ENCODE measurements at places on chromosomes 5 and 9. TPM values are rescaled to one million over a fixed set of nuclear protein-coding genes. Genes with fewer than 3 reads are reported as not detected.
A peak's percentile ranks its signal among the peaks of the same experiment; 100 is the strongest.

Gene IFNA5
- not detected for total RNA-seq

Gene SPINK13
- not detected for total RNA-seq

Gene SLC2A8
- total RNA-seq, result 6.2 TPM

Gene CCDC69
- total RNA-seq, result 47.9 TPM

Gene PAX5
- total RNA-seq, result 0.29 TPM

DNA sequence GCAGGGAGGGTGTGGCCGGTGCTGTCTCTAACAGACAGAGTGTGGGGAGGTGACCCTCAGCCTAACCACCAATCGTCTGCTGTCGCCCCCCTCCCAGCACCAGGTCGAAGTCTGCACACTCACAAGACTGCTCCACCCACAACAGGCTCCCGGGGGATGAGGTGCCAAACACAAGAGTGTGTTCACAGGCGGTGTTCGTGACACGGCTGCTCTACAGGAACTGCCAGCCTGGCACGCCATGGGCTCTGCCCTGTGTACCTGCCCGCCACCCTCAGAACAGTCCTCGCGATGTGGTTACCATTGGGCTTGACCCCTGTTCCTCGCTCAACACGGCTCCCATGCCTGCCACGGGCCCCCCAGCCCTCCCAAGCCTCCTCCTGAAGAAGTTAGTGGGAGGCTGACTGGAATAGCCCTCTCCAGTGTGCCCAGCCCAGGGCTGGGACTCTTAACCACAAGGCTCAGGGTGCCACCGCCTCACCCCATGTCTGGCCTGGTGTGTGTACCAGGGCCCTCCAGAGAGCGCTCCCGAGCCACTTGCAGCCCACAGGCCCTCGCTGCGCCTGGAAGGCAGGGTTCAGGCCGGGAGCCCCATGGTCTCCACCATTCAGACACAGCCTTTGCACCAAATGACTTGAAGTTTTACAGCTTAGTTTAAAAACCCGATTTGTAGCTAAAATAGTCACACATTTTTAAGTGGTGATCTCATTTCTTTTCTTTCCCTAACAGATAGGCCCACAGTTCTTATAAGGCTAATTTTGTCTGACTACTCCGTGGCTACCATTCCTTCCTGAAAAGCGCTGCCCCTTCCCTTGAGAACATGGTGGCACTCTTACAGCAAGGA is 102.5 kb downstream of the CAMSAP1 start:
- H3K27me3 ChIP-seq, result no peaks in the 10 kb centered on the region
- H3K4me3 ChIP-seq, result no peak overlapping the region
- H3K4me1 ChIP-seq, result no peaks in the 10 kb centered on the region
- DNase-seq, result peak; percentile 26
- H3K36me3 ChIP-seq, result no peaks in the 10 kb centered on the region
- no peak overlapping the region for H3K27ac ChIP-seq

GRCh38 chr9:135227641-135228251 is 140.3 kb downstream of the OLFM1 start:
- no peaks in the 10 kb centered on the region for H3K27me3 ChIP-seq
- H3K27ac ChIP-seq, result no peak overlapping the region
- H3K36me3 ChIP-seq, result no peaks in the 10 kb centered on the region
- no peaks in the 10 kb centered on the region for H3K4me1 ChIP-seq
- no peak for DNase-seq

GRCh38 chr5:142544946-142545649 is 140.8 kb downstream of the FGF1 start:
- H3K36me3 ChIP-seq, result no peaks in the 10 kb centered on the region
- H3K4me3 ChIP-seq, result no peak overlapping the region
- H3K4me1 ChIP-seq, result no peaks in the 10 kb centered on the region
- no peak overlapping the region for H3K27ac ChIP-seq
- DNase-seq, result no peak

DNA sequence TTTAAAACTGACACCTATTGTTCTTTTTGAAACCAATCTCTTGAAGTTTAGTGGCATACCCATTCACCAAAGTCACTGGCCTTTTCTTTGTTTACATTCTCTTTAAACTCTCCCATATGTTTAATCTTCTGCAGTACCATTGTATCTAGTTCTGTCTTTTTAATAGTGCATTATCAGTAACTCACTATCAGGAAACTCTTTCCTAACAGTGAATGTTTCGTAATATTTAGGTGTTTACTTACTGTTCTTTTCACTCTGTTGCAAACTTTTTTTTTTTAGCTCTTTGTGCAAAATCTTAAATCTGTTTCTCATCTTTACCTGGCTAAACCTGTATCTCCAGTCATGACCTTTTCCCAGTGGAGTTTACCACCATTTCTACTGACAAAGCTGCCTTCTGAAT is 17.2 kb downstream of the SMAD5 start:
- H3K27me3 ChIP-seq, result no peaks in the 10 kb centered on the region
- no peak overlapping the region for H3K27ac ChIP-seq
- no peak for DNase-seq

DNA sequence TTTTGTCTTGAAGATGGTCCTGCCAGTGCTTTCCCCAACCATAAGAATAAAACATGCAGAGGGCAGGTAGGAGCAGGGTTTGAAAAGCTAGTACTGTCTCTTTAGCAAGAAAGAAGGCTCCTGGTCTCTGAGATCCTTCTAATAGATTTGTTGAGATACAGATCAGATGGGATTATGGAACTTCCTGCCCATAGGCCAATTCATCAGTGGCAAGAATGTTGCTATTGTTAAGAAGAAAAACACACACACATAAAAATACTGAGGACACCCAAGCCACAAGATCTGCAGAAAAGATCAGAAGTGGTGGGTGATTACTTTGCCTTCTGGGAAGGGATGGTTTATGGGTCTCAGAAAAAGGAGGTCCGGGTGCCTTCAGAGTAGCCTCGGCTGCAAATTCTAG is 59.8 kb downstream of the TNC start:
- no peak for DNase-seq
- H3K4me1 ChIP-seq, result no peaks in the 10 kb centered on the region
- H3K27me3 ChIP-seq, result no peaks in the 10 kb centered on the region
- no peaks in the 10 kb centered on the region for H3K36me3 ChIP-seq

DNA sequence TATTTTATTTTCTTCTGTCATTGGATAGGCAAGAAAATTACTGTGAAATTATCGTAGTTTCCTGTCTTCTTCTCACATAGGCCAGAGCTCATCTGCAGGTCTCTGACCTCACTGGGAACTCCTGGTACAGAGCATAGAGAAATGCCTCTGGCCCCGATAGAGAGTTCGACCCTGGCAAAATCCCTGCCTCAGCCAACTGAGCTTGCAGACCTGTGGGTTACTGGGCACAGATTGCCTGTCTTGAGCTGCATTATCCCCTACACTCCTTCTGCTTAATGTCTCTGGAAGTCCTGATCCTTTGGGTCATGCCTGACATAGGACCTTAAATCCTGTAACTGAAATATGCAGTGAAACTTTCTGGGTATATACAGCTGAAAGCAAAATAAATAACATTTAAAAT is 439.3 kb upstream of the CTNND2 start:
- no peaks in the 10 kb centered on the region for H3K36me3 ChIP-seq
- H3K27me3 ChIP-seq, result no peaks in the 10 kb centered on the region
- no peak overlapping the region for H3K27ac ChIP-seq

DNA sequence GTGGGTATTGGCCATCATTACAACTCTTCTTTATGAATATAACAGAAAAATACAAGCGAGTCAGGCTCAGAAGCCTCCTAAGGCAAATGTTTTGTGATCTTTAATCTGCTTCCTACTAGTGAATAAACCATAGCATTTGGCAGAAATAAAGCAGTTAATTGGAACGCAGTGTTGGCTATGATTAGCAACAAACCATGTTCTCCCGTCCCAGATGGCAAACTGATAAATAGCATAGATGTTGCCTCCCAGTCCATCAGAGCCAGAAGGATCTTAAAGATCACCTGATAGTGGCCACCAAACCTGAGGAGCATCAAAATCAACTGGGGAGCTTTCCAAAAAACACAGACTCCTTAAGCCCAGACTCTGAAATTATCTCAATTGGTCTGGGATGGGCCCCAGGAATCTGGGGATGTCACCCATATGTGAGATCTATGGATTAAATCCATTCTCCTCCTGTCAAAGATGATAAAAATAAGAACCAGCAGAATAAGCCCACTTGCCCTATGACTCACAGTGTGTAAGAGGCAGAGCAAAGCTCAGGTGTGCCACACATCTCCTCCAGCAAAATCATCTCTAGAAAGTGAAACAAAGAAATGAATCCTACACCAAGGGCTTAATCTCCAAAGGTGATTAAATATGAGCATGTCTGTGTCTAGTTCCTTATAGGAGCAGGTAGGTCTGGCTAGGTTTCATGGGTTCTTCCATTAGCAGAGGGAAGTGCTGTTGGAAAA is 50.3 kb downstream of the APBA1 start:
- H3K27me3 ChIP-seq, result no peaks in the 10 kb centered on the region
- H3K4me1 ChIP-seq, result no peaks in the 10 kb centered on the region
- no peak overlapping the region for H3K4me3 ChIP-seq
- H3K36me3 ChIP-seq, result no peaks in the 10 kb centered on the region

- H3K36me3 ChIP-seq, result no peaks in the 10 kb centered on the region
- no peak overlapping the region for H3K27ac ChIP-seq
- H3K4me1 ChIP-seq, result peaks cover 80% of the 10 kb centered on the region
- DNase-seq, result no peak
Observed at GRCh38 chr5:132100672-132101261, 27.2 kb downstream of the CSF2 start.

DNA sequence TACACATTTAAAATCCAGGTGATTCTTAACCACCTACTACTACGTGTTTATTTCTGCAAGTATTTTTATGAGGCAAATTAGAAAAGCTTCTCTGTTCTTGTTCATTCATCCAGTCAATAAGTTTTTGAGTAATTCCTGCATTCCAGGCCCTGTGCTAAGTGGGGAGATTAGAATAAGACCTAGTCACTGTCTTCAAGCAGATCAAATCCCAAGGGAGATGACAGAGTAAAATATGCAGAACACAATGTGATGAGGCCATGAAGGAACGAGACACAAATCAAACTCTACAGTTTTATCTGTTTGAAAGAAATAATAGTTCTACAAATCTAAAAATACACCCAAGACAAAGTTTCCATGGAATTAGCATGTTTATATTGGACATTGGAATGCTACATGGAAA is 158.8 kb downstream of the CEP120 start:
- no peak for DNase-seq
- H3K27ac ChIP-seq, result no peak overlapping the region
- H3K36me3 ChIP-seq, result no peaks in the 10 kb centered on the region
- H3K4me3 ChIP-seq, result no peak overlapping the region
- no peaks in the 10 kb centered on the region for H3K4me1 ChIP-seq

DNA sequence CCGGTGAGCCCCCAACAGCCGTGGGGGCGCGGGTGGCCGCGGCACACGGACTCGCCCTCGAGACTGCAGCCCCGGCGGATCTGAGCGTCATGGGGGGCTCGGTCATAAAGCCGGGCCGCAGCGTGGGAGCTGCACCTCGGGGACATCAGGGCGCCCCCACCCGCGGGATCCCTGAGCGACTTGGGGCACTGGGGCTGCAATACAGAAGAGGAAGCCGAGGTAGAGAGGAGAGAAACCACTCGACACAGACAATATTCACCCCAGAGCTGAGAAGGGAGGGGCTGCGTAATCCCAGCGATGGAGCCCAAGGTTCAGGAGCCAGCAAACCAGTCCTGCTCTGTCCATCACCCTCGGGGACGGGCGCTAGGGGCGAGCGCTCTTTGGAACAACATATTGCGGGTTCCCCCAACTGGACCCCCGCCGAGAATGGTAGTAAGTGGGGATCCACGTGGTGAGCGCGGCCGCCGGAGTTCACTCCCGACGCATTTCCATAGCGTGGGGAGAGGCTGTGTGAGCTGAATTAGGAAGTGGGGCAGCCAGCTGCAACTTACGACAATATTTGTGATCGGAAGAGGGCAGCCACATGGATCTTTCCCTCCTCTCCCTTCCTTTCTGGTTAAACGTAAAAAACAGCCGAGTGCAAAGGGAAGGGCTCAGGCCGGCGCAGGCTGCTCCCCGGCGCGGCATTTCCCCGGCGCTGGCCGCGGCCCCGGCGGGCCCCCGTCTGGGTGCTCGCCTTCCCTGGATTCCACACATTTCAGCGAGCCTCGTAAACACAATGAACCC is 9.9 kb downstream of the PTCH1 start:
- H3K4me1 ChIP-seq, result peaks cover 31% of the 10 kb centered on the region
- H3K27ac ChIP-seq, result peak overlapping the region; percentile 66
- DNase-seq, result peak; percentile 57
- peak overlapping the region; percentile 84 for H3K4me3 ChIP-seq

- no peaks in the 10 kb centered on the region for H3K27me3 ChIP-seq
- H3K27ac ChIP-seq, result no peak overlapping the region
Observed at GRCh38 chr5:61319388-61320146, 12.5 kb upstream of the ZSWIM6 start.

GRCh38 chr5:71946343-71947030 is 160.8 kb upstream of the MAP1B start:
- no peaks in the 10 kb centered on the region for H3K4me1 ChIP-seq
- DNase-seq, result no peak
- H3K4me3 ChIP-seq, result no peak overlapping the region
- H3K36me3 ChIP-seq, result no peaks in the 10 kb centered on the region
- no peaks in the 10 kb centered on the region for H3K27me3 ChIP-seq
- H3K27ac ChIP-seq, result no peak overlapping the region

- no peaks in the 10 kb centered on the region for H3K27me3 ChIP-seq
- no peak for DNase-seq
- no peak overlapping the region for H3K4me3 ChIP-seq
- no peaks in the 10 kb centered on the region for H3K36me3 ChIP-seq
- H3K27ac ChIP-seq, result no peak overlapping the region
- H3K4me1 ChIP-seq, result no peaks in the 10 kb centered on the region
Observed at GRCh38 chr5:74801197-74801596, 34.1 kb downstream of the NSA2 start.

DNA sequence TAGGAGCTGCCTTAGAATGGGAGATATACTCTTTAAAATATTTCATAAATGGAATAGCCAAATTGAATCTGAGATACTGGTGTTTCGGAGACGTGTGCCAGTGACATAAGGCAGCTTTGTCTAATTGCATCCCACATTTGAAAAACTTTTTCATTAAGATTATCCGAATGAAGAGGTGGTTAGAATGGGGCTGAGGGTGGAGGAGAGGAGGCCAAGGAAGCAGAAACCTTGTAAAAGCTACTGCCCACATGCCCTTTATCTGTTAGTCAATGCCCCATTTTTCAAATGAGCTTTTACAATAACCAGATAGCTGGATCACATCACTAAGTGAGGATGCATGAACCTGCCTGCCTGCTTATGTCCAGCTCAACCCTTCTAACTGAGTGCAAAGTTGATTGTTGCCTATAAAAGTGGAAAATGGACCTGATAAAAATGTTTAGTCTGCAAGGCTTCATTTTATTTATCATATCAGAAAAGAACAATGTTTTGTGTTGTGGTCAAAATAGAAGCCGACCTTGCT is 34.8 kb downstream of the SNX24 start:
- no peaks in the 10 kb centered on the region for H3K27me3 ChIP-seq
- H3K27ac ChIP-seq, result no peak overlapping the region
- H3K4me3 ChIP-seq, result no peak overlapping the region

GRCh38 chr5:157744051-157745011 is 819 bp downstream of the LSM11 start:
- peaks cover 14% of the 10 kb centered on the region for H3K4me1 ChIP-seq
- peaks cover 2% of the 10 kb centered on the region for H3K36me3 ChIP-seq
- no peak for DNase-seq
- no peak overlapping the region for H3K27ac ChIP-seq
- no peaks in the 10 kb centered on the region for H3K27me3 ChIP-seq
- H3K4me3 ChIP-seq, result peak overlapping the region; percentile 66

Measured in CD8-positive, alpha-beta memory T cell (primary cell).